ENCODE measurements at places on chromosomes 1 and 21.

DNA sequence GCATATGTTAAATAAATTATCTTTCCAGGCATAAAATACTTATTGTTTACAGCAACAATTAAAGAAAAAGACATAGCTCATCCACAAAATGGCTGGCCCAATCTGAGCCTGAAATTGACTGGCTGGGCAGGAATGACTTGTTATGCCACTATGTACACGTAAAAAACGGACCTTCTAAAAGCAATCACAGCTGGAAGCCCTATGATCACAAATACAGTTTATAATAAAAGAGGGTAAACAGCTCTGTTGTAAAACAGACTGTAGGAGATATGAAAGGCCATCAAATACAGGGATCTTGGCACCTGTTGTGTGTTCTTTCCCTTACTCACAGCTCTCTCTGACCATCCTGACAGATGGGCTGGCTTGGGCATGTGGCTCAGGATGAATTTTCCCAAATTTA is 70.5 kb upstream of the DMRTA2 start:
- DNase-seq = no peak

DNA sequence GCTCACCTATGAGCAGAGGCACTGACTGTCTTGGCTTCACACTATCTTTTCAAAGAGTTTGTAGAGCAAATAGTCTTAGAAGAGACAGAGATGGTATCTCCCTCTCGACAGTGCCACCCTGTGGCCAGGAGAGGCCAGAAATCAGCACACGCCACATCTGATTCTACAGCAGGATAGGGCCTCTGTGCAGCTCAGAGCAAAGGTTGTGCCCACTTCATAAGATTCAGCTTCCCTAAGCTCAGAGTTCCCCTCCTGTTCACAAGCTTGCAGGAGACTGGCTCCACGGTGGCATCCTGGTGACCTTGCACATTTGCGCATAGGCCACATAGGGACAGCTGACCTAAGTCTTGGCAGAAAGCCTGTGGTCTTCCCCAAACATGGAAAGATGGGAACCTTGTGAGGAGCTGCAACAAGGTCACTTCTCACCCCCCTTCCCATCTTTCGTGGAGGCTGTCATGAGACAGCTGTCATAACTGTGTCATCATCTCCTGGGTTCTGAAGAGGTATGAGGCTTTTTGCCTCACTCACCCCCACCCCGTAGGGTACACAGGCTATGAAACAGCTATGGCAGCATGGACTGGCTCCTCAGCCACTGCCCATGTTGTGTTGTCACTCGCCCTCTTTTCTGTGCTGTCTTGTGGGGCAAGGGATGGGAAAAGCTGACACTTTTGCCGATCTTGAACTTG is 3.0 kb downstream of the ITLN2 start:
- peak; percentile 50 for DNase-seq

DNA sequence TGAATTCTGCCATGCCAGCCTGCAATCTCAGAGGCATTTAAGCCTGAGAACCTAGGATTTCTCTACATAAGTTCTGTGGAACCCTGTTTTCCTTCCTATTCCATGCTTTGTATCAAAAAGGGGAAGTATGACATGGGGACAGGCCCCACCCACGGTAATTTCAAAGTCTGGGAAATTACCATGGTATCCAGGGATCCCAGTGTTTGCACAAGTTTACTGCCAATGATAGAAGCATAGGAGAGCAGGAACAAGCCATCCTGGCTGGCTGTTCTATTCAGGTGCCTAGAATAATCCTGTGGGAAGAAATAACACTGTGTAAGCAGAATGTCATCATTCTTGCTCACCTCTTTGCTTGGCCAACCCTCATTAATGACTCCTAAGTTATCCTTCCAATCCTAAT is 53.8 kb upstream of the ATP1B1 start:
- no peak for DNase-seq

- no peak for DNase-seq
These were observed 639.2 kb upstream of the CXADR start for GRCh38 chr21:16873596-16873995.

GRCh38 chr21:14711287-14711686 is 165.2 kb upstream of the SAMSN1 start:
- DNase-seq = no peak

DNA sequence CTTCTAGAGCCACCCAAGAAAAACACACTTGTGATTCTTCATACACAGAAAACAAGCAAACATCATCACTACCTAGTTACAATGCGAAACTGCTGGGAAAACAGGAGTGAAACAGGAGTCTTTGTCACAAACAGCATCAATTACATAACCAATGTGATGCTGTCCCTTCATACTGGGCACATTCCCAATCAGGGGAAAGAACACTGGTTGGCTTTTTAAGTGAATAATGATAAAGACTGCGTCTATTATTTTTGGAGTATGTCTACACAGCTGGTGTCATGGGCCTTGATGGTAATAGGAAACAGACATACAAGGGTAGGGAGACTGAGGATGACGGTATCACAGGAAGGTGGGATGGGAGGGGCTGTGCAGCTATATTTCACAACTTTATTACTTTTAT is 43.3 kb downstream of the SIPA1L2 start:
- no peak for DNase-seq

DNA sequence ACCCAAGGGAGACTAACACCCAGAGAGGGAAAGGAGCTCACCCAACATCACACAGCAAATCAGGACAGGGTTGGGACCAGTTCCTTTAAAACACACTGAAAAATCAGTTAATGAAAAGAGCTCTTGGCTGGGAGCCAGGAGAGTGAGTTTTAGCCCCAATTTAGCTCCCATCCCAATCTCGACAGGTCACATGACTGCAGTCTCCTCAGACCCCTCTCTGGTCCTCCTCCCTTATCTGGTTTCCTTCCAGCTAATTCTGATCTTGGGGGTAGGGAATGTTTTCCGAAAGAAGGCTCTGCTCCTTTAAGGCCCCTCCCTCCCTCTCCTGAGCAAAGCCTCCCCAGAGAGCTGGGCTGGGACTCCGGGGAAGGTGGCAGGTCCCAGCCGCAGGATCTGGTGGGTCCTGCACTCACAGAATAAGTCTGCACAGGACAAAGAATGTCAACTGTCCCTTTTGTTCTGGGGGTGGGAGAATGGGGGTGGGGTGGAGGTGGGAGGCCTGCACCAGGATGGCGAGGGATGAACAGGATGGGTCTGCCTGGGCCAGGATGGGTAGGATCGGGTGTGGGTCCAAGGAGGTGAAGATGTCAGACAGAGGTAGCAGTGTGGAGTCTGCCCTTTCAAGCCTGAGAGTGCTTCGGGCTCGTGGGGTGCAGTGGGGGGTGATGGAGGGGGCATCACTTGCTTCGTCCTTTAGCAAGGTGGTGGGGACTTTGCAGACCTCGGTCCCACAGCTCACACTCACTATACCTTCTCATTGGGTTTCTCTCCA is 57.3 kb upstream of the SSBP3 start:
- DNase-seq = no peak

DNA sequence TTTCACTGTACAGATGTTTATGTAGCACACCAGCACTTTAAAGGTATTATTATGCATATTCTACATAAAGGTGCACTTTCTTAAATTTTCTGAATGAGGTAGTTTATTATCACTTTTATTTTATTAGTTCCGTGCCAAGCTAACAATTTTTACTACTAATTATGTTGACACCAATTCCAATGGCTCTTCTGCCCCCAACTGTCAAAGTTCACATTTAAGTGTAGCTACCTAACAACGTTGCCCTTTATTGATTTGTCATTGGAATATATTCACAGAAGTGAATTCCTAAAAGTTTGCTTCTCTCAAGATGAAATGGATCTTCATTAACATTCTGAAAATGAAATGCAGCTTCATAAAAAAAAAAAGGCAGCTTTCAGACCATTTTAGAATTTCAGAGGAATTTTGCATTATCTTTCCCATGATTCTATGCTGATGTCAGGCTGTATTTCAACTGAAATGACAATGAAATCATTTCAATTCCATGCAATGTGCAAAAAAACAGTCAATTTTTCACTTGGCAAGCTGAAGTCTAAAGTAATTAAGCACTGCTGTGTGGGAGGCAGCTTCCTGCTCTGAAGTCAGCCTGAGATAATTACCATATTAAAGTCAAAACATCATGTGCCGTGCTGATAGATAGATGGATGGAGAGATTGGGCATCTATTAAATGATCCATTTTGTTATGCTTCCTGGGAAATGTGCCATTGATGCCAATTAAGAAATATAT is 229.2 kb downstream of the TTLL7 start:
- peak; percentile 63 for DNase-seq

- DNase-seq = peak; percentile 70
These were observed 88.9 kb downstream of the PROX1 start for GRCh38 chr1:214076708-214077065.

DNA sequence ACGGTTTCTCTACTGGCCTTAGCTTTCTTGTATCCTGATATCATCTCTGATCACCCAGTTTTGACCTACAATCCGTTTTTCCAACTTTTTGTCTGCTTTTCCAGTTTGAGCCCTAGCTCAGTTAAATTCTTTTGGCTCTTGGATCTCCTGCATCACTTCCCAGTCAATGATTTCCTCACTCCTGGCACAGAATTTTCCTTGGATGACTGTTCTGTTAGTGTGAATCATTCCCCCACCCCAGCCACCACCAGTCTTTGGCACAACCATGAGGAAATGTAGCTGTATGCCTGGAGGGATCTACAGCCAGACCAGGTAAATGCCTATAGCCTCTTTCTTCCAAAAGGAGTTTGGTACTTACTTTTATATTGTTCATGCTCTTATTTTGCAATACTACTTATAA is 187.2 kb upstream of the PTGFR start:
- DNase-seq = peak; percentile 87

DNA sequence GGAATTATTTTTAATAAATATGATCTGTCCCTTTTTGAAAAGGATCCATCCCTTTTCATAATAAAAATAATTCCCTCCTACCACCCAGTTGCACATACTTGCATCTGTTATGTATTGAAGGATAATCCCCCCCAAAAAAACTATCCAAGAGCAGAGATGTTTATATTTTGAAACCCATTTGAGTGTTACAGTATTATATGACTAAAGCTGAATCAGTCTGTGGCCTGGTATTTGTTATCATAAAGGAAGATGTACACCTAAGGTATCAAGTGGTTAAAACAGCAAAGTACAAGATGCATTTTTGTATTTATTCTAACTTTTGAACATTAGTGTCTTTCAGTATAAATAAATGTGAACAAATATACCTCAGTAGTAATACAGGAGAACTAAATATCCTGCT is 12.7 kb upstream of the TGFB2 start:
- no peak for DNase-seq

DNA sequence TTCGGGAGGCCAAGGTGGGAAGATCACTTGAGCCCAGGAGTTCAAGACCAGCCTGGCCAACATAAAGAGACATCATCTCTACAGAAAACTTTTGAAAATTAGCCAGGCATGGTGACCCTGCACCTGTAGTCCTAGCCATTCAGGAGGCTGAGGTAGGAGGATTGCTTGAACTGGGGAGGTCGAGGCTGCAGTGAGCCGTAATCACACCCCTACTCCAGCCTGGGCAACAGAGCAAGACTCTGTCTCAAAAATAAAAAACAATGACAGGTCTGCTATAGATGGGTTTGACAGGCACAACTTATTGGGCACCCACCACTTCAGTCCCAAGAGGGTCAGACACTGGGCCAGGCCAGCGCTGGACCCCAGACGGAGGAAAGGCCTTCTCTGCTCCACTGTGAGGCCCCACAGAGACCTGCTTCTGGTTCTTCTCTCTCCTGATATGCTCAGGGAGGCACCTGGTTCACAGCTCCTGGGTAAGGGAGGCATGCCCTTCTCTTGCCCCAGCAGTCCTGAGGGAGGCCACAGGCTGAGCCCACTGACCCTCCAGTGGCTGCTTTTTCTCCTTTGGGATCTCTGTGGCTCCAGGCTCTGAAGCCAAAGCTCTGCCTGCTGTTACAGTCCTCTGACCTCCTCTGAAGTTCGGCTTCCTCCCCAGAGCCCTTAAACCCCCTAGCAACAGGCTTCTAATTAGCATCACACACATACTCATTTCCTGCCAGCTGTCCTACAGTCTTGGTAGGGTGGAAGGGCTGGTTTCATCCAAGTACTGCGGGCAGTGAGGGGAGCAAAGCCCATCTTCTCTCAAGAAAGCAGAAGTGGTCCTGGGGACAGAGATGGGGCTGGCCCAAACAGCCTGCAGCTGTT is 14.4 kb downstream of the S100A16 start:
- peak; percentile 19 for DNase-seq

GRCh38 chr21:33032434-33033047 is 6.8 kb downstream of the OLIG2 start:
- no peak for DNase-seq

DNA sequence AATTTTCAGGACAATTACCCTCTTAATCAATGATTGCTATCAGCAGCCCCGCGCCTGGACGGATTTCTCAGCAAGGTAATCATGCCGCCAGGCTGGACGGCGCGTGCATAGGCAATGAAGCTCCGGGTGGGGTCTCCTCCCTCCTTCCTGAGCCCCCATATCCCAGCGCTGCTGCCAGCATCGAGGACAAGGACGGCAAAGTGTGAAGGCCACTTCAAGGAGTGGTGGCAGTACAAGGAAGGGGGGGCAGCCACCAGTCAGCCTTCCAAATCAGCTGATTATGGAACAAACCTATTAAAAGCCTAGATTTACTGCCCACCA is 51.1 kb downstream of the DMAP1 start:
- no peak for DNase-seq

DNA sequence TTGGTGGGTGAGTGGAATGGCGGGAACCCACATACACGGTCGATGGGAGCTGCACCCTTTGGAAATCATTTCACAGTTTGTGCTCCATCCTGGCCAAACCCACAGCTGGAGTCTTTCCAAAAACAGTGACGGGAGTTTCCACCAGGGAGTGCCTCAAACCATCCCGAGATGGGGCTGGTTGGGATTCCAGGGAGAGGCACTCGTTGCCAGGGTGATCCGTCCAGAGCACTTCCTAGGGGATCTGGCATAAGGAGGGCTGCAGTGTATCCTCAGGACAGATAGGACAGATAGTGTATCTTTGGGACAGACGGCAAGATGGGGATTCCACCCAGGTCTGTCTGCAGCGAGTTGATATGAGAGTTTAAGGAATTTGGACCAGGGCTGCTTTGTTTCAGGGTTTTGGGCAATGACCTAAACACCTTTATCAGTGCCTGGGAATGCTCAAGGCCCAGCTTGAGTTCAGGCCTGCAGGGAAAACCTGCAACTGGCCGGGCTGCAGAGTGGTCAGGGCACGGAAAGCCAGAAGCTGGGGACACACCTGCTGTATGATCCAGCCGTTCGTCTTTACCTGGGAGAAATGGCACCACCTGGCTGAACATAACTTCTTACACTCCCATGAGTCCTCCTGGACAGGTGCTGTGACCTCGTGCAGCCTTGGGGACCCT is 3.4 kb upstream of the POFUT2 start:
- DNase-seq = no peak

- DNase-seq = no peak
These were observed 165.8 kb downstream of the GIPC2 start for GRCh38 chr1:78211483-78212092.

Measured in NCI-H446 (cell line).